Muscle of leg (tissue), 16 donors: ENCODE measurements at places on chromosomes 5 and 9. TPM values are rescaled to one million over a fixed set of nuclear protein-coding genes. Genes with fewer than 3 reads are reported as not detected.

DNA sequence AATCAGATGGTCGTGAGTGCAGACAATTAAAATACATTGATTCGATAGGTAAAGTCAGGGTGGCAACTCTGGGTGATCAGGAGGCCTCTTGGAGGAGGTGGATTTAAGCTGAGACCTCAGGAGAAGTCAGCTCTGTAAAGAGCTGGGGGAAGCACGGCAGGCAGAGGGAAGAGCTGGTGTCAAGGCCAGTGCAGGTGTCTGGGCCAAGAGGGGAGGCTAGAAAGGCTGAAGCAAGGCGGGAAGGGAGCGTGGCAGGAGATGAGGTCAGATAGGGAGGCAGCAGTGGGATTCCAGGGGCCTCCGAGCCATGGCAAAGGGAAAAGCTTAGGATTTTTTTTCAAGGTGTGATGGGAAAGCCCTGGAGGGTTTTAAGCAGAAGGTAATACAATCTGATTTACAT, 178.7 kb downstream of the FSTL4 start:
- H3K27me3 ChIP-seq: no peaks in the 10 kb centered on the region
- no peaks in the 10 kb centered on the region for H3K4me1 ChIP-seq
- no peak overlapping the region for H3K4me3 ChIP-seq
- no peak overlapping the region for H3K27ac ChIP-seq

- no peaks in the 10 kb centered on the region for H3K36me3 ChIP-seq
- H3K4me3 ChIP-seq: no peak overlapping the region
- H3K27ac ChIP-seq: no peak overlapping the region
- no peak for DNase-seq
- peaks cover 7% of the 10 kb centered on the region for H3K4me1 ChIP-seq
Measured at GRCh38 chr5:37804401-37804800, 35.4 kb downstream of the GDNF start.

DNA sequence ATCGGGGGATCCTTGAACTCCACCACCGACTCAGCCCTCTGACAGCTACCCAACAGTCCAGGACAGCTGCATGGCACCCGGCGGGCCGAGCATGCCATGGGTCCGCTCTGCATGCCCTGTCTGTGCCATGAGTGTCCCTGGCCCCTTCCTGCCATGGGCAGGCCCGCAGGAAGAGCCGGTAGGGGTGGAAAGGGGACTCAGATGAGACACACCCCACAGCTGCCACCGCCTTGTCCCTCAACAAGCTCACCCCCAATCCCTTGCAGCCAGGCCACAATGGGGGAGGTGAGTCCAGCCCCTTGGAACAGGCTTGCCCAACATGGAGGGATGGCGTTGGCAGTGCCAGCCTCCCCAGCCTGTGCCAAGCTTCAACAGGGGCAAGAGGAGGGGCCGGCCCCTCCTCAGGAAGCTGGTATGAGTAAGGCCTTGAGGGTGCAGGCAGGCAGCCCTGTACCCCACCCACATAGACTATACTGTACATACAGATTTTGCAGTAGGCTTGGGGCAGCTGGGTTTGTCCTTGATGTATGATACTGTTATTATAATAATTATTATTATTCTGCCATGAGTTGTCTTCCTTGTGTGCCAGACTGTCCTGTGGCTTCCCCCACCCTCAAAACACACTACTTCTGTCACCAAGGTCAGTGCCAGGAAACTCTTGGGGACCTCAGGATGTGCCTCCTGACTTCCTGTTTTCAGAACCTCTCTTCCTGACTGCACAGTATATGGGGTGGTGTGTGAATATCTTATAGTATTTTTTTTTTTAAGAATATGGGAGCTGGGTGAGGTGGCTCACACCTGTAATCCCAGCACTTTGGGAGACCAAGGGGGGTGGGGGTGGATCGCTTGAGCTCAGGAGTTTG, 12.0 kb upstream of the SLC34A1 start:
- H3K27ac ChIP-seq: peak overlapping the region; percentile 55
- peaks cover 48% of the 10 kb centered on the region for H3K4me1 ChIP-seq
- H3K36me3 ChIP-seq: no peaks in the 10 kb centered on the region
- H3K4me3 ChIP-seq: no peak overlapping the region
- DNase-seq: peak; percentile 38
- no peaks in the 10 kb centered on the region for H3K27me3 ChIP-seq

GRCh38 chr9:135023088-135023785, 64.2 kb upstream of the OLFM1 start:
- no peaks in the 10 kb centered on the region for H3K4me1 ChIP-seq

GRCh38 chr5:174903172-174903732, 178.9 kb downstream of the MSX2 start:
- H3K27ac ChIP-seq: no peak overlapping the region
- no peaks in the 10 kb centered on the region for H3K27me3 ChIP-seq

DNA sequence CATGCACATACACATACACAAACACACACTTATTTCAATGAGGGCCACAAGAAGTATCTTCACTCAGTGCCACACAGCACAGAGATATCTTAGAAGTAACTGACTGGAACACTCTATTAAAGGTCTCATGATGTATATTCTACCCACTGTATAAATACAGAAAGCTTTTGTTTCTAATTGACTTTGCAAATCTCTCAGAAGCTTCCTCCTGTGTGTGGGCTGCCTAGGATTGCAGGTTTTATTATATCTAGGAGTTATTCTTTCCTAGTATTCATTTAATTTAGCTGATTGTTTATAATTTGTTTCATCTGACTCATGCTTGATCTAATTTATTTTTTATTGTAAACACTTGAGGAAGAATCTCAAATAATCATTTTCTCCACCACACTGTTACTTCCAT, 262.4 kb upstream of the ACTBL2 start:
- no peaks in the 10 kb centered on the region for H3K36me3 ChIP-seq
- no peak overlapping the region for H3K27ac ChIP-seq
- no peak overlapping the region for H3K4me3 ChIP-seq
- H3K4me1 ChIP-seq: no peaks in the 10 kb centered on the region

DNA sequence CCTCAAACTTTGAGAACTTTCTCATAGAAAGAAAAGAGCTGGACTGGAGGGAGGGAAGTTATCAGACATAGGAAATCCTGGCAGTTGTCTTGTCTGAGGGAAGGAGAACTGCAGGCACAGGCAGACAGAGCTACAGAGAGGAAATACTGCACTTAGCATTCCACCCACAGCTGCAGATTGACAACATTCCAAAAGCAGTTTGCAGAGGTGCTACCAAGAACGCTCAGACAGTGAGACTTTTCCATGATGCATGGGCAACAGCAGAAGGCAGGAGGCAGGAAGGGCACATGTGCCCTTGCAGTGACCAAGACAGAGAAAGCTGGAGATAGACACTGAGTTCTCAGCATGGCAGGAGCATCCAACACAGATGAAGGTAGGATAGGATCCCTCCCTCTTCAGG, 327.5 kb upstream of the ZNF462 start:
- no peaks in the 10 kb centered on the region for H3K36me3 ChIP-seq
- peak; percentile 58 for DNase-seq
- H3K4me1 ChIP-seq: peaks cover 11% of the 10 kb centered on the region
- H3K4me3 ChIP-seq: no peak overlapping the region
- H3K27me3 ChIP-seq: no peaks in the 10 kb centered on the region

GRCh38 chr5:65482296-65482735, 596 bp upstream of the ADAMTS6 start:
- peak overlapping the region; percentile 99 for H3K27ac ChIP-seq
- no peaks in the 10 kb centered on the region for H3K36me3 ChIP-seq
- DNase-seq: peak; percentile 75
- peaks cover 6% of the 10 kb centered on the region for H3K4me1 ChIP-seq

- peak; percentile 30 for DNase-seq
- H3K36me3 ChIP-seq: no peaks in the 10 kb centered on the region
- no peaks in the 10 kb centered on the region for H3K27me3 ChIP-seq
- H3K27ac ChIP-seq: no peak overlapping the region
Measured at GRCh38 chr5:57335092-57335660, 147.4 kb downstream of the ACTBL2 start.

DNA sequence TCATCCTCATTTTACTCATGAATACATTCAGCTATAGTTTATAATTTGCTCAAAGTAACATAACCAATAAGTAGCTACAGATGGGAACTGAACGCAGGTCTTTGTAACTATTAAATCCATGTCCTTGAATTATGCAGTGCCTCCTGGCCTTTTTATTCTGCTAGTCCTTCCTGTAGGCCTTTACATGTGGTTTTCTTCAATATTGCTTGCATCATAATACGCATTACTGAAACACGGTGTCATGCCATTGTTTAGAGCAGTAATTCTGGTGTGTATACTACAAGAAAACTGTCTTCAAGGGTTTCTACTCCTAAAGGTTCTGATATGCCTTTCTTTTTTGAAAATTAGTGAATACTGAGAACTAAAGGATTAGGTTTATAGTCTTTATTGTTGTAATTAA, 20.7 kb downstream of the CWC27 start:
- no peak for DNase-seq
- H3K4me1 ChIP-seq: no peaks in the 10 kb centered on the region
- no peaks in the 10 kb centered on the region for H3K27me3 ChIP-seq
- no peaks in the 10 kb centered on the region for H3K36me3 ChIP-seq

- H3K4me3 ChIP-seq: no peak overlapping the region
- H3K4me1 ChIP-seq: no peaks in the 10 kb centered on the region
- DNase-seq: no peak
- H3K27me3 ChIP-seq: no peaks in the 10 kb centered on the region
Measured at GRCh38 chr5:176381423-176381822, 7.0 kb downstream of the NOP16 start.

DNA sequence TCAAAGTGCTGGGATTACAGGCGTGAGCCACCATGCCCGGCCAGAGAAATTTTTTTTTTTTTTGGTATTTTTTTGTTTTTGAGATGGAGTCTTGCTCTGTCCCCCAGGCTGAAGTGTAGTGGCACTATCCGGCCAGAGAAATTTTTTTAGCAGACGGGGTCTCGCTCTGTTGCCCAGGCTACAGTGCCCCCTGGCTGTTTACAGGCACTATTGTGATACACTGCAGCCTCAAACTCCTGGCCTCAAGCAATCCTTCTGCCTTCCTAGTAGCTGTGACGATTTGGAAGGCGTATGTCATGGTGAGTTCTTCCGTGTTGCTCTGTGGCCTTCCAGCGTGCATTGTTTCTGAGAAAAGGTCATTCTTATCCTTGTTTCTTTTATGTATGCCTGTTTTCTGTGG, 47.5 kb downstream of the CNOT6 start:
- no peak for DNase-seq
- H3K4me3 ChIP-seq: no peak overlapping the region
- no peaks in the 10 kb centered on the region for H3K4me1 ChIP-seq
- H3K36me3 ChIP-seq: peaks cover 12% of the 10 kb centered on the region

- H3K27me3 ChIP-seq: no peaks in the 10 kb centered on the region
- no peak overlapping the region for H3K4me3 ChIP-seq
Measured at GRCh38 chr9:94127806-94128205, 43.5 kb downstream of the PTPDC1 start.

DNA sequence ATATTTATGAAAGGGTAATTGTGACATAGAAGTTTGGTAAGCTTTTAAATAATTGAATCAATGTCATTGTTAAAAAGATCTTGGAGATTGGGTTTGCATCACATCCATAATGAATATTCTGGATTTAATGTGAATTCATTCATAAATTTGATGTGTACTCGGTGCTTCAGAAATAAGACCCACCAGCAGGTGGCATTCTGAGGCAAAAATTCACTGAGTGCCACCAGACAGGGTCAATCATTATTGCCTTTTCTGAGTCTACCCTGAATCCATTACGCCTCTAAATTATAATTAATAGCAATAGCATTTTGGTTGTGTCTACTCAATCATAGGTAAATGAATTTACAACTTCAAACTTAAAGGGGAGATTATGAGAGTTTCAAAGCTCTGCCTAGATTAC, 1.0 kb downstream of the TRPC7 start:
- no peak overlapping the region for H3K27ac ChIP-seq
- H3K27me3 ChIP-seq: no peaks in the 10 kb centered on the region
- H3K4me1 ChIP-seq: no peaks in the 10 kb centered on the region
- H3K4me3 ChIP-seq: no peak overlapping the region
- DNase-seq: no peak
- H3K36me3 ChIP-seq: no peaks in the 10 kb centered on the region

- peak overlapping the region; percentile 49 for H3K4me3 ChIP-seq
- H3K27me3 ChIP-seq: peaks cover 60% of the 10 kb centered on the region
- peaks cover 4% of the 10 kb centered on the region for H3K36me3 ChIP-seq
- H3K27ac ChIP-seq: no peak overlapping the region
- DNase-seq: no peak
- peaks cover 20% of the 10 kb centered on the region for H3K4me1 ChIP-seq
Measured at GRCh38 chr5:136193322-136193935, 467 bp upstream of the SMIM32 start.

GRCh38 chr9:132748450-132748849, 78.2 kb downstream of the GTF3C4 start:
- H3K27me3 ChIP-seq: peaks cover 28% of the 10 kb centered on the region
- no peak for DNase-seq
- H3K36me3 ChIP-seq: no peaks in the 10 kb centered on the region

DNA sequence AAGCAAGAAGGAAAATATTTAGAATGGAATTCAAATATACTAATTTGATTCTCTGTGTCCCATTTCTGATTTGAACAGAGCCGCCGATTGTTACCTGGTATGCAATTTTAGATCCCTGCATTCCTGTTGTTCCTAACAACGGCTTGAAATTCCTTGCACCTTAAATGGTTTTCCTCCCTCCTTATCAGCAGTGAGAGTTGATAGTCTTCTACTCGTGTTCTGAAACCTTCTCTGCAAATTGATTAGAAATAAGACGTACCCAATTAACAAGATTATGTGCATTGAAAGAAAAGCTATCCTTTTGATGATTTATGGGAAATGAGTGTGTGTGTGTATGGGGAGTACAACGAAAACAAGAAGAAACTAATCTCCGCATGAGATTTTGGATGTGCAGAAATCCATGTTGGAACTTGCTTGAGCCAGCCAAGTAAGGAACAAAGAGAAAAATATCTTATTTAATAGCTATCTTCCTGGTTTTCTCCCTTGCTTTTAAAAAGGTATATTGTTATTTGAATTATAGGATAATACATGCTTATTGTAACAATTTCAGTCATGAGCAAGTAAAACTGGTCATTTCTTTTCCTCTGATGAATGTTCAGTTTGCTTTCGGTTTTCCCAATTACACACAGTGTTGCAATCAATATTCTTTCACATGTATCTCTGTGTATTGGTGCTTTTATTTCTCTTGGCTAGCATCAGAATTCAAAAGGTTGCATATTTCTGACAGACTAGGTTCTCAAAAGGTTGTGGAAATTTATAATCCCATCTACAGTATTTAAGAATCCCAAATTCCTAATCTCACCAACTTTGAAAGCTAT, 211.1 kb upstream of the ACTBL2 start:
- H3K4me3 ChIP-seq: no peak overlapping the region
- no peaks in the 10 kb centered on the region for H3K36me3 ChIP-seq
- no peak for DNase-seq

SV2C gene
- under 0.01 TPM for total RNA-seq

IFNK gene
- total RNA-seq: not detected

RXRA gene
- 19.0 TPM for total RNA-seq

PCDHA9 gene
- 0.04 TPM for total RNA-seq

HEMGN gene
- total RNA-seq: 6.7 TPM

C9 gene
- 0.22 TPM for total RNA-seq

FBN2 gene
- total RNA-seq: 110 TPM

NUTM2F gene
- not detected for total RNA-seq

PCDHAC2 gene
- 1.9 TPM for total RNA-seq

PCDHA4 gene
- total RNA-seq: 0.22 TPM

UIMC1 gene
- total RNA-seq: 28.7 TPM

PROB1 gene
- 18.8 TPM for total RNA-seq

SLC4A9 gene
- total RNA-seq: 0.04 TPM
